NCI-H187 (cell line): ENCODE measurements at places on chromosomes 3 and 15.

- no peak for DNase-seq
Measured at GRCh38 chr3:146222204-146223046, 28.5 kb downstream of the PLSCR4 start.

- no peak for DNase-seq
Measured at GRCh38 chr3:177351757-177352158, 154.5 kb upstream of the TBL1XR1 start.

- DNase-seq, result no peak
Measured at GRCh38 chr15:89998923-89999675, 2.0 kb upstream of the ZNF710 start.

DNA sequence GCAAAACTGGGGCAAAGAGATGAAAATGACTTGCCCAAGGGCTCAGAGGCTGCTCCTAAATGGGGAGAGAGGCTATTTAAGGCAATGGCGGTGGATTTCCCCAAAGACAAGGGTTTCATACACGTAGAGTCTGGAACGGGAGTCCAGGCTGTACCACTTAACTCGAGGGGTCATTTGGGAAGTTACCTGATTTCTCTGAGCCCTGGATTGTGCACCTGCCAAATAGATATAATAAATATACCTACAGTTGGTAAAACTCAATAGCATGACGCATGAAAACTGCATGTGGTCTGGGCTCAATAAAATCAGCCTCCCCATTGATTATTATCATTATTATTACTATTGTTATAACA, 1.3 kb upstream of the ITPR1 start:
- DNase-seq, result no peak

DNA sequence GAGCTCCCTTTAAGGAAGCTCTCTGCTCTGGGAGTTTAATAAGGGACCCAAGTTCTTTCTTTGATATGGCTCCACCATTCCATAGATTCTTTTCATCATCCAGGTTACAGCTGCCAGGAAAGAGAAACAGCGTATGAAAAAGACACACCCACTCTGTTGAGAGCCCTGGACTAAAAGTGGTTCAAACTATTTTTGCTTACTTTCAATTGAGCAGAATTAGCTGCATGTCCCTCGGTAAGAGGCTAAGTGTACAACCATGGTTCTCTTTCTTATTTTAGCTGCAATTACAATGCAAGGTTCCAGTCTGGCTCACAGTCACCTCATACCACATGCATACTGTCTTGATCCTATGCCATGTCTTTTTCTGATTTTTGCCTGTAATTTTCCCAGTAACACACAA, 1288.3 kb downstream of the NSUN3 start:
- no peak for DNase-seq

DNA sequence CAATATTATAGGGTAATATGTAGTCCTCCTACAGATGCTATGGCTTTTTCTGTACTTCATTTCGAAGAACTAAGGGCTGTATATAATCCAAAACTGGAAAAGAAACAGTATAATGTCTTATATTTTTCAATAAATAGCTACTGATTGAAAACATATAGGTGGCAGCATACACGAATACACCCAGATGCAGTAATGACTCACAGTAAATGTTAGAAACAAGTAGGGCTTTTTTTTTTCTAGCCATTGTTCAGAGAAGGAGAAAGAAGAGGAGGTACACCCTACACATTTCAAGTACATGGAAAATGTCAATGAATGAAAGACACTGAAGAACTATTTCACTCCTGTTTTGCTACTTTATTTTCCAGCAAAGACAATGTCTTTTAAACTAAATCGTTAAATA, 9.4 kb downstream of the DAZL start:
- no peak for DNase-seq

DNA sequence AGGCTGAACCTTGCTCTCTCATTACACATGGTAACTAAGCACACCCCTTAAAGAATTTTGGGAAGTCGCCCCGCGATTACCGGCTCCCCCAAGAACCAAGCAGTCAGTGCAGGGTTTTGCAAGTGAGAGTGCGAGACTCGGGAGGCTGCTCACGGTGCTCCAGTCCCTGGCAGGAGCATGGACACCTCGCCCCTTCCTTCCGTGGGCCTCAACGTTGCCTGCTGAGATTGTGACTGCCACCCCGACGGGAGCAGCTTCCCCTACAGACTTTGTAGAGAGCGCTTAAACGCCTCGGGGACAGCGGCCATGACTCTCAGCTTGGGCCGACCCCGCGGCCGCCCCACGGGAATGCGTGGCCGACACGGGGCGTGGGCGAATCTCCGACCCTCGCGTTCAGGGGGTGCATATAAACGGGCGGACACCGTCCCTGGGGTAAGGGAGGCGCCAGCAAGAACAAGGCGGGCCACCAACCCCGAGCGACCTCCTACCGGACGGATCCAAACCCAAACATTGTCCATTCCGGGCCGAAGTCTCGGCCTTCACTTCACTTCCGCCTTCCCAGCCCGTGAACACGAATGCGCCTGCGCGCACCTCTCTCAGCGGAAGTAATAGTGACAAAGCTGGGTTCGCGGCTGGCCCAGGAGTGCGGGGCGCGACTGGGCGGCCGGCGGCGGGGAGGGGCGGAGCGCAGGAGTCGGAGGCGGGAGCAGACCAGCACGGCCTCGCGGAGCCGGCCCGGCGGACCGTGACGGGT, at the start of gene ATP2C1:
TSS of gene ATP2C1 (plus strand) at position 709 of the 754 bp plus-strand sequence. CDS start 686 bp downstream, outside the sequence.
- peak; percentile 78 for DNase-seq

DNA sequence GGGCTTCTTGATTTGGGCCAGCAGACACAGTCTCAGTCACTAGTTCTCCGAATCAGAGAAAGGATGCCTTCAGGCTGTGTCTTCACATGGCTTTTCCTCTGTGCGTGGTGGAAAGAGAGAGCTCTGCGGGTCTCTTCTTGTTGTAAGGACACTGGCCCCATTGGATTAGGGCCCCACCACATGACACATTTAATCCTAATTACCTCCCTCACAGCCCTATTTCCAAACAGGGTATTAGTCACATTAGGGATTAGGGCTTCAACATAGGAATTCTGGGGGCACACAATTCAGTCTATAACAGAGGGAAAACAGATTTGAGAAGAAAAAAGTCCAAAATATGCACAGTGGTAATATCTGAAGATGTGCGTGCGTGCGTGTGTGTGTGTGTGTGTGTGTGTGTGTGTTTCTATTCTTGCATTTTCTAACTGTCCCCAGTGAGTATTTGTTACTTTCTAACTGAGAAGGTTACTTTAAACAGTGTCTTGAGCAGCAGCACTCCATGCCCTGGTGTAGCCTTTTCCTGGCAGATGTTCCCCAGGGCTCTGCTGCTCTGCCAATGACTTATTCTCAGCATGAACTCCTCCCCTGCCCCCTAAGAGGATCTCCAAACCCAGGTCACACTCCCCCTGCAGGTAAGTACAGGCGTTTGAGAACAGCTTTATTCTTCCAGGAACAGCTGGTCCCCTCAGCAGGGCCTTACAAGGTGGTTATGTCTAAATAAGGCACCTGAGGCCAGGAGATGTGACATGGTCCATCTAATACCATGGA, 72.9 kb downstream of the RPL39L start:
- DNase-seq, result peak; percentile 6
